NCI-H524 treated with DMSO at 0.1 percent for 48 hours (cell line): ENCODE measurements at places on chromosomes 5 and 9.

- no peak for DNase-seq
These were observed 19.5 kb upstream of the GOLGA1 start for GRCh38 chr9:124960409-124960752.

DNA sequence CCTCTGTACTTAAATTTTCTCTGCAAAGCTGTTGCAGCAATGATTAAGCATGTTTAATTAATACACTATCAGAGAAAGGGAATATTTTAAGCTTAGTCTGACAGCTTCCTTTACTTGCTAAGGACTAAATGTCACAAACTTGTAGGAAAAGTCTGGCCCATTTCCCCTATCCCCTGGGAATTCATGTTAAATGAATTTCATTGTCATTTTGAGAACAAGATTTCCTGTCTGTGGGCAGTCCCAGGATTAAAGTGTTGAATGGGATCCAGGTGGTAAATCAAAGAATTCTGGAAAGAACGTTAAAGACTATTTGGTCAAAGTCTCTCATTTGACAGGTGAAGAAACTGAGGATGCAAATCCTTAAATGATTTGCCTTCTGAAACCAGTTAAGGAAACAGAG is 214.8 kb downstream of the MPDZ start:
- no peak for DNase-seq

GRCh38 chr9:70293214-70293613 is 34.4 kb downstream of the SMC5 start:
- no peak for DNase-seq

GRCh38 chr5:74085186-74085585 is 459.2 kb downstream of the ARHGEF28 start:
- DNase-seq: no peak

- no peak for DNase-seq
These were observed 66.6 kb downstream of the ZNF474 start for GRCh38 chr5:122195802-122196394.
